ENCODE measurements at places on chromosomes 5 and 9.
A peak's percentile ranks its signal among the peaks of the same experiment; 100 is the strongest.

GRCh38 chr9:130453487-130453886 lies 8.7 kb downstream of the ASS1 start:
- no peak for DNase-seq

GRCh38 chr5:150295741-150296486 lies 6.3 kb upstream of the CAMK2A start:
- DNase-seq: no peak

DNA sequence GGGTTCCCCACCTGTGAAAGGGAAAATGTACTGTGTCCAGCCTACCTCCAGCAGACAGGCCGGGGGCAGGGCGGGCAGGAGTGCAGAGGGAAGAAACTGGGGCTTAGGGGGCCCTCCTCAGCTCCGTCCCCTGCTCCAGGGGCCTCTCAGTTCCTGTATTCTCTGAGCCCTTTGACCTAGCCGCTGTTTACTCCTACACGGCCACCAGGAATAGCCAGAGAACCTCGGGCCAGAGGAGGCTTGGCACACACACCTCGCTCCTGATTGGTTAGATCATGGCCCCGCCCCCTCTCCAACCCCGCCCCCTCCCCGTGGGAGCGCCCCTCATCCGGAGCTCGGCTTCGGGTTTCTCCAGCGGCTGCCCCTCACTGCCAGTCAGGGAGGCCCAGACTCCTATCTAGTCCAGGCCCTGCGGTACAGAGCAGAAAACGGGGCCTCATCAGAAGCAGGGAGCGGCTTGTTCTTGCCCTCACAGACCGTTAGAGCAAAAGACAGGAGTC lies 2.2 kb downstream of the ST6GALNAC6 start:
- DNase-seq: no peak

GRCh38 chr5:56638061-56638621 lies 177.2 kb upstream of the MAP3K1 start:
- no peak for DNase-seq

DNA sequence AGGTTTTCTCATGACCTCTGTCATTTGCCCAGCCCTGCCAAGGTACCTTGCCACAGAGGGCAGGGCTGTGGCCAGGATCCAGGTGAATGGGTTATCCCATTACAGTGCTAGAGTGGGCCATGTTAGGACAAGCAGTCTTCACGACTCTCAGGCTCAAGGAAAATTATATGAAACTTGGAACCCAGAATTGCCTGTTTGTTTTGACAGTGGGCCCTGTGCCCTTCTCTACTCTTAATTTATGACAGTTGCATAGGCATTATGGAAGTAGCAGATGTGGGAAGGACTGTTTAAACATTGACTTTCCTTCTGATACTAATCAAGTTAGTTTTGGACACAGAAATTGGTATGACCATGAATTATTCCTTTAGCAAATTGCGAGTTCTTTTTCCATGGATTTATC lies 41.7 kb downstream of the ITGA2 start:
- DNase-seq: no peak

- DNase-seq: no peak
These were observed 7.1 kb upstream of the IL17B start for GRCh38 chr5:149386166-149386565.

GRCh38 chr5:133830911-133831310 lies 137.5 kb downstream of the C5orf15 start:
- DNase-seq: no peak

GRCh38 chr9:93091453-93092081 lies 4.5 kb upstream of the CARD19 start:
- DNase-seq: peak; percentile 35

DNA sequence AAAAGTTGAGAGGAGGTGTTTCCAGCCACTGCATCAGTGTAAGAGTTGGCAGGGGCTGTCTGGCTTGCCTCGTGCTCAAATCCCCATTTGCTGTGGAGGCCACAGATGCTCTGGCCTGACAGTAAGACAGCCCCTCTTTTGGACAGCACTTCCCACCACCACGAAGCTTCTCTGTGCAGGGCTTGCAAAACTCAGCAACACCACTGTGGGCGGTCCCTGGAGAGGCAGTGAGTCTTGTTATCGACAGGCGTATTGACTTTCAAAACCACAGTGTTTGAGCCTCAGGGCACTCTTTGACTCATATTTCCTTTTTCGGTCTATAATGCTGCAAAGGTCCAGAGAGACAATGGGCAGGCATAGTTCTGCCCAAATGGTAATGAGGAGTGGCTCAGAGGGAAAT lies 539.5 kb downstream of the EBF1 start:
- DNase-seq: no peak

GRCh38 chr5:6469836-6470235 lies 21.2 kb downstream of the UBE2QL1 start:
- no peak for DNase-seq

DNA sequence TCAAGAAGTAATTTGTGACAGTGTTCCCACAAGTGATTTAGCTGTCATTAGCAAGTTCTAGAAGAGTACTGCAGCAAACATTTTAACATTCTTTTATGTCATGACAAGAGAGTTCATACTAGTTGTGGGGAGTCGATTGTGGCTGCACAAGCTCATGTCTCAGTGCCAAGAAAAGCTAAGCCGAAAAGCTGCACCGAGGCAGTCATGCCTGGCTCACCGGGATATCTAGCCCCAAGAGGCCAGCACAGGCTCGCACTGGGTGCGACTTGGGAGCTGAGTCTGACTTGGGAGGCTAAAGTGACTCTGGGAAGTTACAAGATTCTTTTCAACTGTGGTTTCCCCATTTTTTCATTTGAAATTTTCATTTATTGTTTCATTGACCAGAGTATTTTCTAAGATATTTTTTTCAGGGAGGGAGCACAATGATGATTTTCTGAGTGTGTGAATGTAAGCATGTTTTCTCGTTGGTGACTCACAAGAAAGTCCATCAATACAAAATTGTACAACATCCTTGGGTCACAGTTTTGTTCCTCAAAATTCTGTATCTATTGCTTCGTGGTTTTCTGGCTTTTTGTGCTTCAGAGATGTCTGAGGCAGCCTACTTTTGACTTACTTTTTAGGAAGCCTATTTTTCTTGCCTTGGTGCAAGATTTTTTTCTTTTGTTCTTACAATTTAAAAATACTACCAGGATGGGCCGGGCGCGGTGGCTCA lies 18.7 kb downstream of the CAST start:
- DNase-seq: no peak

GRCh38 chr5:158224253-158224652 lies 365.3 kb upstream of the CLINT1 start:
- DNase-seq: no peak

DNA sequence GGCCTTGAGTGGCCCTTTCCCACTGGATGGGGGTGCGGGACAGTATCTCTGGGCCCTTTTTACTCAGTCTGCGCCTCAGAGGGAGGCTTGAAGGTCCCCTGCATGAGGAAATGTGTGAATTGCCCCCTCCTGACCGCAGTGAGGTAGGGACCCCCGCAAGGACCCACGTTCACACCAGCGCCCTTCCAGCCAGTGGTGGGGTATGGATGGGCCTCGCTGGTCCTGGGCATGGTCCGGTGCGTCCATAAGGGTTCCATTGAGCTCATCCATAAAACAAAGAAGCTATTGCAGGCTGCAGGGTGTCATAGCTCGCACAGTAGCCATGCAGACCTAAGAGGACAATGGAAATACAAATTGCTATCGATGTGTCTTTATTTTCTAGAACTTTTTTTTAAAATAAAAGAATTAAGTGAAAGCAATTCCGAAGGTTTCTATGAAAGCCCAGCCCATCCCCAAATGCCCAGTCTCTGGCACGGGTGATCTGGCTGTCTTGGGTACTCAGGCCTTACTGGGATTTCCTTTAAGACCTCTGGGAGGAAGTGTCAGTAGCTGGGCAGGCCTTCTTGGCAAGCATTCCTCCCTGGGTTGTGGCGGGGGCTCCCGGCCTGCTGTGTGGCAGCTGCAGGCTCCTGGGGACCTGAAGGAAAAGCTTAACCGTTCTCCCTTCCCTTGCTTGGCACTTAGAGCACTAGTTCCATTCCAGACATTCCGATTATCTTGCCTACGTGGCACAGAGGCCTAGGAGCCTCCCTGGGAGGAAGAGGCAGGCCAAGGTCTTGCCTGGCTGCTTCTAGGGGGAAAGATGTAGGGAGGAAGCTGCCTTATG lies 1.5 kb upstream of the SEMA5A start:
- DNase-seq: no peak

GRCh38 chr5:68240202-68240601 lies 24.6 kb downstream of the PIK3R1 start:
- DNase-seq: no peak

GRCh38 chr9:7560669-7561305 lies 238.8 kb downstream of the DMAC1 start:
- DNase-seq: no peak

All from activated CD4-positive, alpha-beta T cell treated with anti-CD3 and anti-CD28 coated beads, Interleukin-2, amount 10 ng/mL, durations not matched to agents 7 days and 5 days (primary cell).